Testis (tissue), 5 donors: ENCODE measurements at places on chromosomes 16 and 17.

DNA sequence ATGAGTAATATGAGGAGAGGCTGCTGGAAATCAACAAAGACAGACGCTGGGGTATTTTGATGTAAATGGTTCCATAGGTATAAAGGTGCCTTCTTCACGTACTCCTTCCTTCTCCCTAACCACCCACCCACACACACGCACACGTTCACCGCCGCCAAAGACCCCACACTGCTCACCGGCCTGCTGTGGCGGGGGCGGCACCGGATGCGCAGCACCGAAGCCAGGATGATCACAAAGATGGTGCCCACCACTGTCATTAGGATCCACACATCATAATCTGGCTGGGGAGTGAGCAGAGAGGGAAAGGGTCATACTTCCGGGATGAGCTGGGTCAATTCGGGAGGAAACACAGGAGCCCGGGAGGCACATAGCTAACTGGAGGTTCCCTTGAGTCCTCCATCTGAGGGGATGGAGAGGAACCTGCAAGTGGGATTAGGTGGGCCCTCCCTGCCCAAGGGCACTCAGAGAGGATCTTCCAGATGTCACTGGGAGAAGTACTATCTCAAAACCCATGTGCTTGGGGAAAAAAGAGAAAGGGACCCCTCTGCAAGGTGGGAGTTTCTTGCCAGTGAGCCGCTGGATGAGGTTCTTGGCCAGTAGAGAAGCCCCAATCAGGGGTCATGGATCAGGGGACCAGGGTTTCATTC is 10.5 kb upstream of the SUPT4H1 start:
- DNase-seq, result no peak

GRCh38 chr16:12458591-12459358 is 344.9 kb downstream of the CPPED1 start:
- DNase-seq, result no peak

DNA sequence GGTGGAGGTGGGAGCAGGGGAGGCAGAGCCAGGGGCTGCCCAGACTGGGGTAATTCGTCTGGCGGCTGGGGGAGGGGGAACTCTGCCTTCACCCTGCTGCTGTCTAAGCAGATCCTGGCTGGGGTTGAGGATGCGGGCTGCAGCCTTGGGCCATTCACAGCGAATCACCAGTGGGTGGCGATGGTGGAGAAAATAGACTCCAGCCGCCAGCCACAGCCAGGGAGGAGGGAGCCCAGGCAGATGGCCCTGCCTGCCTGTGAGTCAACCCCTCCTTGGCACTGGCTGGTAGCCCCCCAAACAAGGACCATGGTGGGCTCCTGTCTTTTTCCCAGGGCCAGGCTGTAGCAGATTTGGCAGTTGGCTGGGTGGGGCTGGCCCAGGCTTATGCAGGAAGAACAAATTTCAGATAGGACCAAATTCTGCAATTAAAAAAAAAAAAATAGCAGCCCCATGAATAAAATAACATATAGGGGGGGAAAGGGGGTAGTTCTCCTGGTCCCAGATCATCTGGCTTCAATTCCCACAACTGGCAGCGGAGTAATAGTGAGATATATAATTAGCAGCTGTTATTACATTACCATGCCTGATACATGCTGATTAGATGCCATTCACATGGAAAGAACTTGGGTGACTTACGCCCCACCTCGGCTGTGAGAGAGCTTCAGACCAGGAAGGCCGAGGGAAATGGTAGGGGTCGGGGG is 41.5 kb upstream of the CDH5 start:
- DNase-seq, result no peak

DNA sequence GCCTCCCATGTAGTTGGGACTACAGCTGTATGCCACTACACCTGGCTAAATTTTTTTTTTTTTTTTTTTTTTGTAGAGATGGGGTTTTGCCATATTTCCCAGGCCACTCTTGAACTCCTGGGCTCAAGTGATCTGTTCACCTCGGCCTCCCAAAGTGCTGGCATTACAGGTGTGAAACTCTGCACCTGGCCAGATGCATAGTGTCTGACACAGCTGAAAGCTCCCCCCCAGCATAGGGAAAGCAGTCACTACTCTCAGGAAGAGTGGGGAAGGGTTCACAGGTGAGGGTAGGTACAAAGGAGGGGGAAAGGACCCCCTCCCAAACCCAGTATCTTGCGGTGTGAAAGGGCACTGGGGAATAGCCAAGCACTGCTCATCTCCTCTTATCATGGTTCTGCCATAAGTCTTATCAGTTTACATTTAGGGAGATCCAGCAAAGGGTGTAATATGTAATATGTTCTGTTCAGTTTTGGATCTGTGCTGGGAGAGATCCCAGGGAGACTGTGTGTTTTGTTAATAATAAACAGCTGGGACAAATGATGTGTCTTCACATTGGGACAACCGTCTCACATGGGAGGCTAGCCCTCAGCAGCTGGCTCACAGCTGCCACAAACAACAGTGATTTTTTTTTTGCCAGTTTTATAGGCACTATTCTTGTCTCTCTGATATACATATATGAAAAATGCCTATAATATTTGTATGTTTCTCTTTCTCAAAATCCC is 6.8 kb upstream of the CAVIN1 start:
- no peak for DNase-seq
